ENCODE measurements at places on chromosomes 6 and 20.
A peak's percentile ranks its signal among the peaks of the same experiment; 100 is the strongest.

- no peak for DNase-seq
These were observed 9.4 kb upstream of the FRMD1 start for GRCh38 chr6:168088161-168089053.

DNA sequence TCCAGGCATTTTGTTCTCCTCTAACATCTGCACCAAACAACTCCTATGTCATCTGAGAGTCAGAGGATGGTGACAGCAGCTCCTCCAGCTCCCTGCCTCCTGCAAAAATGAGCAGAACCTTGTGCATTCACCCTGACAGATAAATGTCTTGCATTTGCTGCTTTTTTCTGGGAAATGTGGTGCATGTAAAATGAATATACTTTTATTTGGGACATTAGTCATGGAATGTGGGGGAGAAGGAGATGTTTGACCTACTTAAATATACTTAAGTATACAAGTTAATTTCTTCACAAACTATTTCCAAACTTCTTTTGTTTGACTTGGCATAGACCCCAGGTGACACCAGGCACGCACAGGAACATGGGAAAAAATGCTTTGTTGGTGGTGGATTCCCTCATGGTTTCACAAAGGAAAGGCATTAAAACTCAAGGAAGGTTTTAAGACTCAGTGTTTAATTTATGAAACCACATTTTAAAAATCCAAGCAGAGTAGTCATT is 181.8 kb upstream of the MCHR2 start:
- no peak for DNase-seq

DNA sequence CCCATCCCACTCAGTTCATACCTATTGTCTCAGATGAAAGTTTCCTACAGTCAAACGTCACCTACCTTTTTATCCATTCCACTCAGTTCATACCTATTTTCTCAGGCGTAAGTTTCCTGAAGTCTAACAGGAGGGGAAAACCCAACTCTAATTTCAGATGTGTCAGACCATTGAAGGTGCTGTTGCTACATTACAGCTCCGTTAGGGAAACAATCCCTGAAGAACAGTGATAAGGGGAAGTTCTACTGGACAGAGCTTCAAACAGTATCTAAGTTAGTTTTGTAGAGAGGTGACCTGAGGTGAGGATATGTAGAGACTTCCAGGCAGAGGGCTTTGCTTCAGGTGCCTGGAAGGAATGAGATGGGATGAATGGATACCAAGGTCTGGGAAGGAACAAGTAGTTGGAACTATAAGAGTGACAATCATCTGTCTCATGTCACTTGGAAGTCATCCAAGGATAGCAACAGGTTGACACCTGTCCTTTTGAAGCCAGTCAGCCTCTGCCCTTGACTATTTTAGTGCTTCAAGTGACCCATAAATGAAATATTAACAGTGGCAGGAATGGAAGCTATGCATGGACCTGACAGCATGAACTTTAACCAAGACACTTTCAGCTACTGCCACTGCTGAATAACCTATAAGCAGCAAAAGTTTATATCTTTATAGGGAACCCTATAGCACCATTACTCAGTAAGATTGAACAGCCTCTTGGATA is 191.6 kb upstream of the MOCS1 start:
- no peak for DNase-seq

DNA sequence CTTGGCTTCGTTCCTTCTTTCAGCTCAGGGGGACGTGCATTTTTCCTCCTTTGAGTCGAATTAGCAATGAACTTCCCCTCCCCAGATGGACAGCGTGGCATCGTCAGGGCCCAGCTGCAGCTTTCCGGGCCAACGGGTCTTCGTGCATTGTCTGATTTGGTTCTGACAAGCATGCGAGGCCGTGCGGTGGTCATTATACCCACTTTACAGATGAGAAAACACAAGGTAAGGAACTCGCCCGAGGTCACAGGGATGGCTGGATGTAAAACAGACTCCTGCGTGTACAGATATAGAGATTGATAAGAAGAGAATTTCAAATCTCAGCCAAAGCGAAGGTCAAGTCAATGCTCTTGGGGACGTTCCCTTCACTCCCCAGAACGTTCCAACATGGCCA is 187.6 kb upstream of the SULF2 start:
- DNase-seq, result no peak

DNA sequence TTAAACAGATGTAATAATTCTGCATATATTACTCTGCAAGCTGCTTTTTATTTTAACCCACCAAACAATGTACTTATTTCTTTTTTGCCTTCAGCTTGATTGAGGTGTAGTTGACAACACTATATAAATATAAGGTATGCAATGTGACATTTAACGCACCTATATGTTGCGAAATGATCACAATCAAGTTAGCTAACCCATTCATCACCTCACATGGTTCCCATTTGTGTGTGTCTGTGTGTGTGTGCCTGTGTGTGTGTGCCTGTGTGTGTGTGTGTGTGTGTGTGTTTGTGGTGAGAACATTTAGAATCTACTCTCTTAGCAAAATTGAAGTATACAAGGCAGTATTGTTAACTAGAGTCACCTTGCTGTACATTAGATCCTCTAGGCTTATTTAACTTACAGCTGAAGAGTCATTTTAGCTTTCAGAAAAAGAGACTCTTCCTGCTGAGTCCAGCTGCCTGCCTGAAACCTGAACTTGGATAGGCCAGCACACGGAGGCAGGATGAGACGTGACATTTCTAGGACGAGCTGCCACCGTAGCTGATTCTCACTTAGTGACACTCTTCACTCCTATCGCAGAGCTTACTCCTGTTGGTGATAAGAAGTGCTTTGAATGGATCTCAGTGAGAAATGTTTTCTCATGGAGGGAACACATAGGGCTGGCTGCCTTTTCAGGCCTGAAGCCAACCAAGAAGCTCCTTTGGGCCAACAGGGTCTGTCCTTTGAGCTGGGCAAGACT is 126.5 kb upstream of the RIPOR2 start:
- no peak for DNase-seq

GRCh38 chr6:153484056-153484455 is 353.0 kb upstream of the RGS17 start:
- DNase-seq, result no peak

GRCh38 chr20:58073945-58074856 is 154.3 kb downstream of the ANKRD60 start:
- DNase-seq, result no peak

- no peak for DNase-seq
These were observed 209.8 kb downstream of the BMP7 start for GRCh38 chr20:57056651-57057050.

DNA sequence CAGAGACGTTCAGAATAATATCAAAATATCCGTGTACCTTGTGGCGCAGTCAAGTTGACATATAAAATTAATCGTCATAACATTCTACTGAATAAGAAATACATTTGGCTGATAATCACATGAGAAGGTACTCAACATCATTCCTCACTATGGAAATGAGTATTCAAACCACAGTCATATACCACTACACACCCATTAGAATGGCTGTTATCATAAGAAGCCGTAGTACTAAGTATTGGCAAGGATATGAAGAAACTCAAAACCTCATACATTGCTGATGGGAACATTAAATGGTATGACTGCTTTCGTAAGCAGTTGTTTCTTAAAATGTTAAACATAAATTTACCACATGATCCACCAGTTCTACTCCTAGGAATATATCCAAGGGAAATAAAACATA is 244.7 kb downstream of the CDKAL1 start:
- DNase-seq, result no peak

DNA sequence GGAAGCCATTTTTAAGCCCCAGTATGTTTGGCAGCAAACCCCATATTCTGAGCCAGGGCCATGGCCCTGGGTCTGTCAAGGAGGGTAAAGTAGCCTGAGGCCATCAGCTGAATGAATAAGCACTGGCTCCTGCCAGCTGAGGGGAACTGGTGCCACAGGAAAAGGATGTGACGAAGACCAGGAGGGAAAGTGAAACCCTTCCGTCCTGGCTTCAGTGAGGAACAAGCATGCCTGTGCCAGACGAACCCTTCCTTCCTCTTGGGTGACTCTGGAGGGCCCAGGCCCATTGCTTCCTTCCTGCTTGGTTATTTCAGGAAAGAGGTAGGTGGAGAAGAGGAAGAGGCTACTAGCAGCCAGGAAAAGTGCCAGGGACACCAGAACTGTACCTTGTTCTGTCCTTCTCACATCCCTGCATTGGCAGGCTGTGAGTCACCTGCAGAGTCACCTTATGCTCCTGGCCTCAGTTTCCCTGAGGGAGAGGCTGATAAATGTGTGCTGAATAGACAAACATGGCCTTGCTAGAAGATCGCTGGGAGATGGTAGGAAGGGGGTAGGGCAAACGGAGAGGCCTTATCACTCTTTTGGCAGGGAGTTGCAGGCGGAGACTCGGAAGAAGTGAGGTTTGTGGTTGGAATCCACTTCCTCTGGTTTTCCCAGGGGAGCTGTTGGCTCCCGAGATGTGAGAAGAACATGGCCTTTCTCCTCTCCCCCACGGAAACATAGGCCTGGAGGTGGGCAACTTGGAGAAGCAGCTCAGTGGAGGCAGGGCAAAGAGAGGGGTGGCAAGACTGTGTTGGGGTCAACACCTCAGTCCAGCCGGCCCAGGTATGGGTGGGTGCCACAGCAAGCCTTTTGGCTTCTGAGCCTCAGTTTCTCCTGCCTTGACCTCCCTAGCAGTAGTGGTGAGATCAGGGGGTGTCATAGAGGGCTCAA is 37.4 kb downstream of the COX4I2 start:
- peak; percentile 53 for DNase-seq

- DNase-seq, result no peak
These were observed 76.2 kb upstream of the TRAF3IP2 start for GRCh38 chr6:111681860-111682259.

GRCh38 chr6:115441651-115442050 is 619.0 kb downstream of the FRK start:
- DNase-seq, result no peak

DNA sequence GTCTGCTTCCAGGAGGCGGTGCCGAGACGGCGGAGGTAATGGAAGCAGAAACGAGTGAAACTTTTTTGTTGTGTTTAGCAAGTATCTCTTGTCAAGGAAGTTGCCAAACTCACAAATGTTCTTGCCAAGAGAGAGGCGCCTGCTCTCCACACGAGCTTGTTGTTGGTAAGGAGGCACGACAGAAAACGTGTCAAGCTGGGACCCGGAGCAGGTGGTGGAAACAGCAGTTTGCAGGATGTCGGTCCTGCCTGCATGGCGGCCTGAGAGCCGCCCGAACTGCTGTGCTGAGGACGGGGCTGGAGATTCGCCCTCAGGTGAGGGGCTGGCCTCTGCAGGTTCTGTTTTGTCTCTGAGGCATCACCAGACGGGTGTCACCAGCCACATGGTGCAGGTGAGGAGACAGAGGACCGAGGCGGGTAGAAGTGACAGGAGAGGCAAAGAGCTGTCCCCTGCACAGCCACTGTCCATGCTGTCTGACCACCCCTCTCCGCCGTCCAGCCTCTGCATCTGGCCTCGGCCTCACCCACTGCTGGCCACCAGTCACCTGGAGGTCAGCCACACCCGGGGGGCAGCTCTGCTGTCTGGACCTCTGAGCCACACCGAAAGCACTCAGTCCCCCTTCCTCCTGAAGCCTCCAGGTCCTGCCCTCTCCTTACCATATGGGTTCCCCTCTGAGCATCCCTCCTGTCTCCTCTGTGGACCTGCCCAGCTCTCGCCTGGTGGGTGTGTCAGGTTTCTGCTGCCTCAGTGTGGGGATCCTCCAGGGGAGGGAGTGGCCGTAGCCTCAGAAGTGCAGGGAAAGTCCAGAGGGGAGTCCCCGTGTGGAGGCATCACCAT is 261.5 kb downstream of the TAF4 start:
- no peak for DNase-seq

GRCh38 chr20:20955892-20956291 is 150.3 kb downstream of the LINC00237 start:
- DNase-seq, result no peak

DNA sequence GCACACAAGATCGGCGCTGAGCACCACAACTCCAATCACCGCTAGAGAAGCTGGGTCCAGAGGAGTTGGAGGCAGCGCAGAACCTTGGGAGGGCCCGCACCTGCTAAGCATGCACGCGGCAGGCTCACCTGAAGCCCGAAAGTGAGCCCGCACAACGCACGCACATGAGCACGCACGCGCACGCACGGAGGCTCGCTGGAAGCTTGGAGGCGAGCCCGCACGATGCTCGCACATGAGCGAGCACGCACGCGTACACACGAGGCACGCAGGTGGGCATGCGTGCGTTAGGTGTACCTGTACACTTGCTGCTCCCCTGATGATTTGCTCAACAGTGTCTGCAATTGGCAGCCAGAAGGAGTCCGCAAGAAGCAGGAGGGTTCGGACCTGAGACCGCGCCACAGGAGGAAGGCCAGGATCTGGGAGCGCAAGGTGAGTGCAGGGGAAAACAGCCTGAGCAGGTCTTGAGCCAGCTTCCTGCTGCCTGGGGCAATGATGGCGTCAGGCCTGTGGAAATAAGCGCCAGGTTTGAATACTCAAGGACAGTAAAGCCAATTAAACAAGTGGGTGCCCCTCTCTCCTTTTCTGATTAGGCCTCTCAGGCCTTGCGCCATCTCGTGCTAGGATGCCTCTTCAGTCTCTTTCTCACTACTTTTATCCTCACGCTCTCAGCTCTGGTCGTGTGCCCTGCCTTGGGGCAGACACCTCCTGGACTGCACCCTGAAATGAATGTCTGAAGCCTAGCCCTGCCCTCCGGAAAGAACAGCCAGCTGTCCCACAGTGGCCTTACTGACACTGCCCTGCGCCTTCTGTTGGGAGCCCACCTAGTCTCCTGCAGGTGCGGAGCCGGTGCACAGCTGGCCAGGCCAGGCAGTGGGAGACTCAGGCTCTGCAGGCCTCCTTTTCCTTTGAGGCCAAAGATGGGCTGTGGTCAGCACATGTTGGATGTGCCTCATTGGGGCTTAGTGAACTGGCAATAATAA is 340.4 kb downstream of the CDC5L start:
- DNase-seq, result no peak

DNA sequence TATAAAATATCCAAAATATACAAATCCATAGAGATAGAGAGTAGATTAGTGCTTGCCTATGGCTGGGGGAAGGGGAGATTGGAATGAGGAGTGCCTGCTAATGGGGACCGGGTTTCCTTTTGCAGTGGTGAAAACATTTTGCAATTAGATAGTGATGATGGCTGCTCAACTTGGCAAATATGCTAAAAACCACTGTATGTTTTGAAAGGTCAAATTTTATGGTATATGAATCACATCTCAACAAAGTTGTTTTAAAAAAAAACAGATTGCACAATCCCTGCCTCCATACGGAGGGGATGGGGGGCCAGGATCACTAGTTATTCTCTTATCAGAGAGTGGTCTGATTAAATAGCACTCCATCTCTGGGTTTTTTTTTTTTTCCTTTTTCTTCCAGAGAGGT is 76.9 kb upstream of the RIPOR2 start:
- DNase-seq, result no peak

DNA sequence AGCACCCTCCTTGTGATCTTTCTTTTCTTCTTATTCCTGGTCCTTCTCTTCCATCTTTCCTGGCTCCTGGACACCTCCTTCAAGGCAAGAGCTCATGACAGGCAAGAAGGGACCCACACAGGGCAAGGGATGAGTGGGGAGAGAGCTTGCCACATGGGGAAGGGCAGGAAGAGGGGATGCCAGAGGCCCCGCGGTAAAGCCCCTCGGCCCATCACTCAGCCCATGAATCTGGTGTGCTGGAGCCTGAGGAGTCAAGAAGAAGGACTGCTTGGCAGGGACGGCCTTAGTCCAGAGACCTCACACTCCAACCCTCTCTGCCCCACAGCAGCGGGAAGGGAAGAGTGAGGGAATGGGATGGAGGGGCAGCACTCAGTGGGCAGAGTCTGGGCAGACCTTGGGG is 52.3 kb upstream of the SAYSD1 start:
- DNase-seq, result no peak

- no peak for DNase-seq
These were observed 10.9 kb upstream of the F13A1 start for GRCh38 chr6:6331393-6331792.

GRCh38 chr20:9204979-9205378 is 136.1 kb downstream of the PLCB4 start:
- no peak for DNase-seq

Measured in T-helper 1 cell (primary cell).